Stimulated activated CD4-positive, alpha-beta T cell treated with anti-CD3 and anti-CD28 coated beads, Interleukin-12 subunit alpha, Interleukin-12 subunit beta, amount 100 ng/mL, for 48 hours (primary cell): ENCODE measurements at places on chromosomes 2 and 18.

GRCh38 chr2:156908825-156909224, 348.7 kb upstream of the GALNT5 start:
- no peak for DNase-seq

- no peak for DNase-seq
Measured at GRCh38 chr2:147862859-147863516, 18.2 kb downstream of the ACVR2A start.

GRCh38 chr2:23746141-23746863, 180.6 kb downstream of the ATAD2B start:
- DNase-seq = no peak

DNA sequence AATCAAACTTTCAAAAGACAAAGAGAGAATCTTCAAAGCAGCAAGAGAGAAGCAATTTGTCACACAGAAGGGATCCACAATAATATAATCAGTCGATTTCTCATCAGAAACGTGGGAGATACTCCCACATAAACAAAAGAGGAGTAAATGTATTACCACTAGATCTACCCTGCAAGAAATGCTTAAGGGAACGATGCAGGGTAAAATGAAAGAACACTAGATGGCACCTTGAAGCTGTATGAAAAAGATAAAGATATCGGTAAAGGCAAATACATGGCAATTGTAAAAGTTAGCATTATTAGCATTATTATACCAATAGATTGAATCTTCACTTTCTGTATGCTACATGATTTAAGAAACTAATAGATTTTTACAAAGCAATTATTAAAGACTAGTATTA, 677.0 kb downstream of the SUCLG1 start:
- no peak for DNase-seq

DNA sequence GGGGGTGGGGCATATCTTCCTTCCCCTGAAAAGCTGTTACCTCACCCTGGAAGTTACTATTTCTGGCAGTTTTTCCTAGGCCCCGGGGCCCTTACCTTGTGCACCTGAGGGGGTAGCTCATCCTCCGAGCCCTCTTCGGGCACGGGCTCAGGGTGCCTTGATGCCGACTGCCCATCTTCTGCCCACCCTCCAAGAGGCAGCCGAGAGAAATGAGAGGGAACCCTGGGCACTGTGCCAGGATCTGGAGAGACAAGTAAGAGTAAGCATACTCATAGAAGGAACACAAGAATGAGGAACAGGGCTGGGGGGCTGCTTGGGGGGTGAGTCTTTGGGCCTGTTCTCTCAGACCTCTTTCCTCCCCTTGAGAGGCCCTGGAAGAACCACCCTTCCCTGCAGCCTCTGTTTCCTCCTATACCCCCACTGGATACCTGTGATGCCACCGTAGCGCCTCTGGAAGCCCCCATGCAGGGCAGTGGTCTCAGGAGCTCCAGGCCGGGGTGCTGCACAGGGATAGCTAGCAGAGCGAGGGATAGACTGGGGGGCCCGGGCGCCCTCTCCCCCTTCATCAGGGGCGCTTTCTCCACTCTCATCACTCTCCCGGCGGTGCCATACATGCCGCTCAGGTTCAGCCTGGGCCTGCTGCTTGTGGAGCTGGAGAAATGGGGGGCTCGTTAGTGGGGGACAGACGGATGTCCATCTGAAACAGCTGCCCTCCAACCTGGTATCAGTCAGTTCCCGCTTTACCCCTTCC, 2.1 kb upstream of the ABCB6 start:
- DNase-seq = no peak

DNA sequence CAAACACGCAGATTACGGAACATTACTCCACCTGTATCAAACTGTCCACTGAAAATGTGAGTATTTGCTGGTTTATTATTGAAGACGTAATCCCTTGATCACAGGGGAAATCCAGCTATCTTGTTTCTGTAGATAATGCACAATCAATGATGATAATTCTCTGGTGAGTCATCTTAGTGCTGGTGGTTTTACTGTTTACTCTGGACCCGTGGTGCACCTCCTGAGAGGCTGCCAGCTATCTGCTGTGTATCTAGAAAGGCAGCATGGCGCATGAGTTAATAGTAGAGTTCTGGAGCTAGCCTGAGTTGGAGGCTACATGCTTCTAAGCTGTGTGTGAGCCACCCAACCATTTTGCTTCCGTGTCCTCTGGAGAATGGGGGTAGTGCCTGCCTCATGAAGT, 6.5 kb downstream of the NCAPH start:
- DNase-seq = no peak

- no peak for DNase-seq
Measured at GRCh38 chr2:209495855-209496585, 72.2 kb downstream of the MAP2 start.

DNA sequence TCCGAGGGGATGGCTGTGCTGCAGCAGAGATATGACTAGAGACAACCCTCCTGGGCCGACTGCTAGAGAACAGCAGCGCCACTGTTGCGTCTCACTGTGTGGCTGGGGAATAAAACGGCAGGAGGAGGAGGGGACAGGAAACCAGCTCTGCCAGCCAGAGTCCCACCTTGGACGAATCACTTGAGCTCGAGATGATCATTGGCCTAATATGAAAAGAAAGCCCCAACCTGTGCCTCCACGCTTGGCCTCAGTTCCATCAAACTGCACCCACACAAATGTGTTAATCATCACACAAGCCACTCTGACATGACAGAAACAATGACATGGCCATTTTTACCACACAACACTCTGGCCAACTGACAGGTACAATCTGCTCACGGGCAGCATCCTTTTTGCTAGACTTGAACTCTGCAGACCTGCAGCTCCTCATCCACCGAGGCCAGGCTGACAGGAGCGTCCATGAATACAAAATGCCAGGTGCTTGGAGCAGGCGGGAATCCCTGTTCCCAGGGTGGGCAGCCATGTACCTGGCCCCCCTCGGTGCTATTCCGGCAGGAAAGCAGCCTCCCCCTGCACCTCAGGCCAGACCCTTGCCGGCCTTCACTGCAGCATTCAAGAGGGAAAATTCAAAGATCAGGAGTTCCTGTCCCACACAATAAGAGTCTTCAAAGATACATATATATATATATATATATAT, 52.3 kb downstream of the PARD6G start:
- DNase-seq = no peak

GRCh38 chr2:102063941-102064678, 72.3 kb downstream of the IL1R2 start:
- DNase-seq = no peak

DNA sequence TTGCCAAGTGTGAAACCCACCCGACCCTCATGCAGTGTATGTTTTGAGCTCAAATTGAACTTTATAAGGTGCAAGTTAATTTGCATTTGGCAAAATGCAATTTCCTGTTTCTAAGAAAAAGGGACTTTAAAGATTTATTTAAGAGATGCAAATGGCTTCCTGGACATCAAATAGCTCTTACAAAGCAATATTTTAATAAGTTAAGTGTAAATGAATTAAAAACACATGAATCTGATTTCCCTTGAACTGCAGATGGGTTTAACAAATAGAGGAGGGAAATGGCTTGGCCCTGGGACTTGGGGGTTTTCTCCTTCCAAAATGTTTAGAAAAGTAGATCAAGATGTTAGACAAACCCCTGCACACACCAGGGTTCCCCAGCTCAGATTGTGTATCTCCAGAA, 116.0 kb downstream of the EN1 start:
- DNase-seq = no peak

DNA sequence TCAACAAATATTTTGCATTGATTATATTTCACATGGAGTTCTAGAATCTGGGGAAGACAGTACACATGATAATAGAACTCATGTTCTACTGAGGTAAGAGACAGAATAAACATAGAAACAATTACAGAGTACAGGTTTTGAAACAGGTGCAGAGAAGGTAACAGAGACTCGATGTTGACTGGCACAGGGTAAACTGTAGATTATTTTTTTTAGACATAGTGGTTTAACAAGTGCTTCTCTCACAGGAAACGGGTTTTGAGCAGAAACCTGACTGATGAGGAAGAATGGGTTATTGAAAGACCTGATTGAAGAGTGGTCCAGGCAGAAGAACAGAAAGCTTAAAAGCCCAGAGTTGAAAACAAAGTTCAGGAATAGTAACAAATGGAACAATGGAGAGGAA, 1002.5 kb upstream of the FAM98A start:
- DNase-seq = no peak

GRCh38 chr18:75407468-75408437, 19.8 kb downstream of the SMIM21 start:
- no peak for DNase-seq

DNA sequence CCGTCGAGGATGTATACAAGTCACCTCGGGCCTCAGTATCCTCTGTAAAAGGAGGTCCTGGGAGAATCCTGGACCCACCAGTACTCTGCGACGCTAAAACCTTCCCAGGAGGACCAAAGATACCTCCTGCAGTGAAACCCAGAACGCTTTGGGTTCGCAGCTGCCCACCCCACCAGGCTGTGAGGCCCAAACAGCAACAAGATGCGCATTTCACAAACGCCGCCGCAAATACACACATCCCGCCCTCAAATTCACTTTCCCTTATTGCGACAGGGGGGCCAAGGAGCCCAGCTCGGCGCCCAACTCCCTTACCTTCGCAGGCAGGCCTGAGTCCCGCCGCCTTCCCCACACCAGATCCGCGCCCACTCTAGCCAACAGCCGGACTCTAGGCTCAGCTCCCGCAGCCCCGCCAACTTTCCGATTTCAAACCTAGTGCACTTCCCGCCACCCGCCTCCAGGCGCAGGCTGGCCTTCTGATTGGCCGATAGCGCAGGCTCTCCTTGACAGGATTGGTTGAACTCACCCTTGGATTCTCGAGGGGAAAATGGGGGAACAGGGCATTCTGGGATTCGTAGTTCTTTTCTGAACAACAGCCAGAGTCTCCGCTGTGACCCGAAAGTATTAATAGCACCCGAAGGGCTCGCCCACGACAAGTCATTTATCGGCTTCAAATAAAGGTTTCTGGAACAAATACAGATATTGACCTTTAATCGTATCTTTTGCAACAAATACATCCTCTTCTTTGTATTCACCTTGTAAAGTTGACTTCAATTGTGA, at the start of gene SPC25:
TSS of gene SPC25 (minus strand) at position 425 of the 777 bp plus-strand sequence. CDS start 911 bp downstream, outside the sequence.
- DNase-seq = peak; percentile 84

DNA sequence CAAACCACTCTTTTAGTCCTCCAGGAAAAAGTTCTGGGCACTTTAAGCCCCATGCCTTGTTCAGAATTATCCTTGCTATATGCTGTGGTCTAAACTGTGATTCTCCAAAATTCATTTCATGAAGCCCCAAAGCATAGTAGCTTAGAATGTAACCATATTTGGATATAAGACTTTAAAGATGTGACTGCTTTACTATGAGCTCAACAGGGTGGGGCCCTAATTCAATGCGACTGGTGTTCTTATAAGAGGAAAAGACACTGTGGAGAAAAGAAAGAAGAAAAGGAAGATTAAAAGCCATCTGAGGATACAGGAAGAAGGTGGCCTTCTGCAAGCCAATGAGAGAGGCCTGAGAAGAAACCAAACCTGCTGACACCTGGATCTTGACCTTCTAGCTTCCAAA, 174.8 kb downstream of the GALNT13 start:
- DNase-seq = no peak

GRCh38 chr18:48839819-48840490, 110.8 kb downstream of the SMAD7 start:
- DNase-seq = no peak

DNA sequence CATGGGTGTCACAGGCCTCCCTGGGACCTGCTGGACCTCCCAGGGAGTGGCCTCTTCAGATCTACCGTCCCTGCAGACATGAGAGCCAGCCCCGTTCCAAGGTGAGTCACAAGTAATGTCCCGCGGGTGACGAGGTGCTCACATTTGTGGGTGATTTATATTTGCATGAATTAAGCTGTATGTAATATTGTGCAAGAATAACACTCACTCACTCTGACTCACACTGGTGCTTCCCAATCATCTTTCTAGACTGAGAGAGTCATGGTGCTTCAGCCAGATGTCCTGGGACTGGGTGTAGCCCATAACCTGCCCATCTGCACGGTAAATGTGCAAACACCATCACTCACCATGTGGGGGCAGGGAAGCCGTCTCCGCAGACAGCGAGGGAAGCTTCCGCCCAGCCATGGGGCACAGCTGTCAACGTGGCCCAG, 347.5 kb upstream of the SALL3 start:
- DNase-seq = no peak

GRCh38 chr2:45496869-45497268, 114.2 kb downstream of the SRBD1 start:
- DNase-seq = no peak

- DNase-seq = no peak
Measured at GRCh38 chr2:231940795-231941194, 14.6 kb upstream of the NPPC start.

DNA sequence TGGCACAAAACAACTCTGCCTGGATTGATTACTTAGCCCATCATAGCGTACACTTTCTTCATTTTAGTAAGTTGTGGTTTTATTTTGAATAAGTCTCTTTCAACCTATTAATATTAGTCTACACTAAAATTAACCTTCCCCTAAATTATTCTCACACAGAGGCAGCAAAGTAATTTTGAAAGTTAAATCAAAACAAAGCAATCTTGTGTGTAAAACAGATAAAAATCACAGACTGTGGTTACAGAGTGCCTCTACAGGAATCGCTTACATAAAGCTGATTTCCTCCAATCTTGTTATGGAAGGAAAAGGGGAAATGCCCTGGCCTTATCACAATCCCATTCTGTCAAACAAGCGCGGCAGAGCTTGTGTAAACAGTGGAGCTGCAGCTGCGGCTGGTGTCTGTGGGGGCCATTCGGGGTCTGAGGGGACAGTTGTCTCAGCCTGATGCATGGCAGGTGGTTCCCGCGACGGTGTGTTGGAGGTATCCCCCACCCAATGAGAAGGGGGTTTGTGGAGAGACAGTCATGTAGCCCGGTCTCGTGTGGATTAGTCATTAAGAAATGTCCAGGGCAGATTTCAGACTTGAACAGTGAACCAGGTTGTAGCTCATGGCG, 42.1 kb downstream of the BCL2L11 start:
- DNase-seq = no peak

- DNase-seq = no peak
Measured at GRCh38 chr2:210503725-210504191, 27.2 kb upstream of the LANCL1 start.

DNA sequence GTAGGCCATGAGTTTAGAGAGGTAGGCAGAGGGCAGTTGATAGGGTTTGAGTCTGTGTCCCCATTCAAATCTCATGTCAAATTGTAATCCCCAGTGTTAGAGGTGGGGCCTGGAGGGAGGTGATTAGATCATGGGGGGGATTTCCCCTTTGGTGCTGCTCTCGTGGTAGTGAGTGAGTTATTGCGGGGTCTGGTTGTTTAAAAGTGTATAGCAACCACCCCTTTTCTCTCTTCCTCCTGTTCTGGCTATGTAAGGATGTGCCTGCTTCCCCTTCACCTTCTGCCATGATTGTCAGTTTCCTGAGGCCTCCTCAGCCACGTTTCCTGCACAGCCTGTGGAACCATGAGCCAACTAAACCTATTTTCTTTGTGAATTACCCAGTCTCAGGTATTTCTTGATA, 25.5 kb downstream of the MARCHF4 start:
- no peak for DNase-seq

GRCh38 chr2:240304746-240305161, 130.7 kb upstream of the GPC1 start:
- DNase-seq = no peak

DNA sequence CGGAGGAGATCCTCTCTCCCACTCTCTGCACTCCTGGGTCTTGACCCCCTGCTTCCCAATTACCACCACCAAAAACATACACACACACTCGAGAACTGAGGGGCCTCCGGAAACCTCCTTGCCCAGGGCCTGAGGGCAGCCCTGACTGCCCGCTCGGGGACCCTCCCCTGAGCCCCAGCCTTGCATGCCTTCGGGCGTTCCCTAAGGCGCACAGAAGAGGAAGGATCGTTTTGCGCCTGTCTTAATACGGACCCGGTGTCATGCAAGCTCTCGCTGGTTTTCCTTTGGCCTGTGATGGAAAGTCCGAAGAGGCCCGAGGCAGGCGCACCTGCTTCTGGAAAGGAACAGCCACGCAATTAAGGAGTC, 19.8 kb downstream of the POU3F3 start:
- no peak for DNase-seq
